ENCODE measurements at places on chromosomes 3 and 15. TPM values are rescaled to one million over a fixed set of nuclear protein-coding genes. Genes with fewer than 3 reads are reported as not detected.

- H3K4me1 ChIP-seq: no peaks in the 10 kb centered on the region
- no peaks in the 10 kb centered on the region for H3K27me3 ChIP-seq
- no peak overlapping the region for H3K4me3 ChIP-seq
Observed at GRCh38 chr3:171791692-171792076, 18.6 kb downstream of the PLD1 start.

DNA sequence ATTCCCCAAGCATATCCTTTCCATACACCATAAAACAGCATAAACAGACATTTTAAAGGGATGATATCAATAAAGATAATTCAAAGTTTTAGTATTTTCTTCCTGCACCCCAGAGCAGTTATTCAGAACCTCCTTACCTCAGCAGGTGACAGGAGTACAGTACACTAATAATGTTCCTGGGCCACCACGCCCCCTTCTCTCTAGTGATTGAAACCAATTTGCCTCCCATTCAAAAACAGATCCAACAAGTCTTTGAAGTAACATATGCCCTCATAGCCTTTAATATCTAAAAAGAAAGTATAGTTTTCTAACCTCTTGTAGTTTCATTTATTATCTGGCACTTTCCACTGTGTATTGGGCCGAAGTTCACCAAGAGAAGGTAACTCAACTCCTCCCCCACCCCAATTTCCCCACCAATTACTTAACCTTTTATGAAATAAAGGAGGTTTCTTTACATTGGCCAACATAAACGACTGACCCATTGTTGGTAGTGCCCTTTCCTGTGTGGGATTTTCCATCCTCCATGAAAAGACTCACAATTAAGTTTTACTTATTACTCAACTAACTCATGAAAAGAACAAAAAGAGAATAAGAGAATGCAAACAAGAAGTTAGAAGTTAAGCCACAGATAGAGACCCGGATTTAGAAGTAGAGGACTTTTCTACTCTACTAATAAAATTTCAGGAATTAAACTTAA lies 5.0 kb upstream of the ATP8B4 start:
- no peak overlapping the region for H3K4me3 ChIP-seq
- H3K27me3 ChIP-seq: no peaks in the 10 kb centered on the region
- no peak for DNase-seq
- no peak overlapping the region for H3K27ac ChIP-seq
- H3K36me3 ChIP-seq: no peaks in the 10 kb centered on the region

- H3K4me1 ChIP-seq: peaks cover 21% of the 10 kb centered on the region
- peak overlapping the region; percentile 56 for H3K27ac ChIP-seq
- no peak for DNase-seq
Observed at GRCh38 chr15:40590667-40591050, 3.4 kb upstream of the KNL1 start.

GRCh38 chr15:50907601-50908208 lies 778 bp upstream of the AP4E1 start:
- H3K4me3 ChIP-seq: peak overlapping the region; percentile 91
- DNase-seq: no peak
- no peaks in the 10 kb centered on the region for H3K27me3 ChIP-seq
- H3K27ac ChIP-seq: peak overlapping the region; percentile 97
- peaks cover 16% of the 10 kb centered on the region for H3K36me3 ChIP-seq

GRCh38 chr3:166829896-166830295 lies 550.2 kb downstream of the ZBBX start:
- no peaks in the 10 kb centered on the region for H3K36me3 ChIP-seq
- no peak overlapping the region for H3K4me3 ChIP-seq
- H3K27me3 ChIP-seq: no peaks in the 10 kb centered on the region
- H3K27ac ChIP-seq: no peak overlapping the region
- H3K4me1 ChIP-seq: no peaks in the 10 kb centered on the region

- H3K4me3 ChIP-seq: no peak overlapping the region
- H3K27me3 ChIP-seq: no peaks in the 10 kb centered on the region
- no peak overlapping the region for H3K27ac ChIP-seq
- no peaks in the 10 kb centered on the region for H3K36me3 ChIP-seq
- H3K4me1 ChIP-seq: no peaks in the 10 kb centered on the region
Observed at GRCh38 chr15:49813625-49814024, 192.8 kb downstream of the DTWD1 start.

DNA sequence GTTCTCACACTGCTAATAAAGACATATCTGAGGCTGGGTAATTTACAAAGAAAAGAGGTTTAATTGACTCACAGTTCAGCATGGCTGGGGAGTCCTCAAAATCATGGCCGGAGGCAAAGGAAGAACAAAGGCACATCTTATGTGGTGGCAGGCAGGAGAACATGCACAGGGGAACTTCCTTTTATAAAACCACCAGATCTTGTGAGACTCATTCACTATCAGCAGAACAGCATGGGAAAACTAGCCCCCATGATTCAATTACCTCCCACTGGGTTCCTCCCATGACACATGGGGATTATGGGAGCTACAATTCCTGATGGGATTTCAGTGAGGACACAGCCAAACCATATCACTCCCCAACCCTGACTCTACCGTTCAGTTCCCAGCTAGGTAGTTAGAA lies 59.7 kb upstream of the MINAR1 start:
- no peak for DNase-seq
- H3K4me3 ChIP-seq: no peak overlapping the region
- H3K36me3 ChIP-seq: no peaks in the 10 kb centered on the region
- no peaks in the 10 kb centered on the region for H3K4me1 ChIP-seq
- no peak overlapping the region for H3K27ac ChIP-seq

Gene FGF12
- total RNA-seq: not detected

Gene C2CD4A
- total RNA-seq: not detected

Measured in activated B cell treated with CpG ODN at 0.5 μM for 24 hours (primary cell).